Left ventricle myocardium superior (tissue), 1 donor: ENCODE measurements at places on chromosomes 7 and 10. TPM values are rescaled to one million over a fixed set of nuclear protein-coding genes. Genes with fewer than 3 reads are reported as not detected.
A peak's percentile ranks its signal among the peaks of the same experiment; 100 is the strongest.

- no peak for DNase-seq
Observed at GRCh38 chr7:124155432-124156022, 122.7 kb upstream of the TMEM229A start.

DNA sequence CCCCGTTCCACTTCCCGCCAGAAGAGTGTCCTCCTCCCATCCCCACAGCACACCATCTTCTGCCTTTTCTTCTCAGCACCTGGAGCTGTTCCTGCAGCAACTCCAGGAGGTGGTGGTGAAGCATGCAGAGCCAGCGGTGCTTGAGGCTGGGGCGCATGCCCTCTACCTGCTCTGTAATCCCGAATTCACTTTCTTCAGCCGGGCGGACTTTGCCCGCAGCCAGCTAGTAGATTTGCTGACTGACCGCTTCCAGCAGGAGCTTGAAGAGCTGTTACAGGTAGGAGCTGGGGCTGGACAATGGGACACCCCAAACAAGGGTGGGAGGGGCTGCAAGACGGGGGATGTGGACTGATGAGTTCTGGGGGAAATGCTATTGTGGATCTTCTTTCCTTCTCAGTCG is 19.1 kb upstream of the PVRIG start:
- no peak for DNase-seq

DNA sequence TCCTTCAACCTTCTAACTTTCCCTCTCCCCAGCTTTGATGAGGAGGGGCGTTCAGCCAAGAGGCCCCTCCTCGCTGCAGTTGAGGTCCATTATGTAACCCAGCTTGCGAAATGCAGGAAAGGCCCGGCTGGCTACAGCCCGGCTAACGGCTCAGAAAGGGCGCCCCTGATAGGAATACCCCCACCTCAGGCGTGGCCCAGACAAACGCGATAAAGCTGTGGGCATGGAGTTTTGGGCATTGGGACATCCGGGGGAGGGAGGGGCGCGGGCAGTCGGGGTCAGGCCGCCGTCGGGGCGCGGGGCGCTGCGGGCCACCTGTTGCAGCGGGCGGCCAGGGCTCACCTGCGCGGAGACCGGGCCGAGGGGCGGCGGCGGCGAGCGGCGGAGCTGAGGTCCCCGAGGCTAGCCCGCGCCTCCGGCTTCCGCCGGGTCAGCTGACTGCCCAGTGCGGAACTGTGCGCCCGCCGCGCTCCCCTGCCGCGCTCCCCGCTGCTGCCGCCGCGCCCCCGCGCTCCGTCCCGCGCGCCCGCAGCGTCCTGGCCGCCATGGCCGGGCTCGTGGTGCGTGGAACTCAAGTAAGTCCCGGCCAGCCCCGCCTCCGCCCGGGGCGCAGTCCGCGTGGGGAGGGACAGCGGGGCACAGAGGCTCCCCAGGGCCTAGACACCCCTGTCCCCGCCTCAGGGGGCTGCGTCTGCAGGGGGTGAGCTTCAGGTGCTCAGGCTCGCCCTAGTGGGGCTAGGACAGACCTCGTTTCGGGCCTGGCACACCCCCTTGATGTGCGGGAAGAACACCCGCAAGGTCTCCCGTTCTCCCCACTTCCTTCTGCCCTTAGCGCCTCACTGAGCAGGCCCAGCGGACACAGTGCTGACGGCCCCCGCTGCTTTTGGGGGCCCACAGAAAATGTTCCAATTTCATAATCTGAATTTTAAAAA is at the start of gene LRMDA:
LRMDA (plus strand) TSS at position 445 of the 932 bp plus-strand sequence.
- DNase-seq: peak; percentile 77

DNA sequence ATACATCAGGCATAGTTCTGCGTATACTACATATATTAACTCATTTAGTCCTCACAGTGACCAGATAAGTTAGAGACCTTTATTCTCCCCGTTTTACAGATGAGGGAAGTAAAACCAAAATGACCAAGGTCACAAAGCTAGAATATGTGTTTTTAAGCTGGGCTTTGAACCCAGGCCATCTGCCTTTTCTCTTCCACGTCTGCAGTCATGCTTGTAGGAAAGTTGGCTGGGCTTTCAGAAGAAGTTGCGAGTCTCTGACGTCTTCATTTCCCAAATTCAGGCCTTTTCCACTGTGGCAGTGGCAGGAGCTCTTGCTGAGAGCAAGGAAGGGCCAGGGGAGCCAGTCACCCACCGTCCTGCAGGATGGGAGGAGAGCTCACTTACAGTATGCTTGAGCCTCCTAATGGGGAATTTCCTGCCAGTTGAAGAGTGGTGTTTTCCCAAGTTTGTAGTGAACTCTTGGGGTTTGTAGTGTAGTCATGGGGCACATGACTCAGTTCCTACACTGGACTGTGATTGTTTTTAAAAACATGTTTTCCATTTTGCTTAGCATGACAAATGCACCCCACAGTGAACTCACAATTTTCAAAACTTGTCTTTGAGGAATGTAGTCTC is 34.2 kb downstream of the CYP17A1 start:
- DNase-seq: no peak

GRCh38 chr7:69722843-69723242 is 124.6 kb downstream of the AUTS2 start:
- DNase-seq: no peak

DNA sequence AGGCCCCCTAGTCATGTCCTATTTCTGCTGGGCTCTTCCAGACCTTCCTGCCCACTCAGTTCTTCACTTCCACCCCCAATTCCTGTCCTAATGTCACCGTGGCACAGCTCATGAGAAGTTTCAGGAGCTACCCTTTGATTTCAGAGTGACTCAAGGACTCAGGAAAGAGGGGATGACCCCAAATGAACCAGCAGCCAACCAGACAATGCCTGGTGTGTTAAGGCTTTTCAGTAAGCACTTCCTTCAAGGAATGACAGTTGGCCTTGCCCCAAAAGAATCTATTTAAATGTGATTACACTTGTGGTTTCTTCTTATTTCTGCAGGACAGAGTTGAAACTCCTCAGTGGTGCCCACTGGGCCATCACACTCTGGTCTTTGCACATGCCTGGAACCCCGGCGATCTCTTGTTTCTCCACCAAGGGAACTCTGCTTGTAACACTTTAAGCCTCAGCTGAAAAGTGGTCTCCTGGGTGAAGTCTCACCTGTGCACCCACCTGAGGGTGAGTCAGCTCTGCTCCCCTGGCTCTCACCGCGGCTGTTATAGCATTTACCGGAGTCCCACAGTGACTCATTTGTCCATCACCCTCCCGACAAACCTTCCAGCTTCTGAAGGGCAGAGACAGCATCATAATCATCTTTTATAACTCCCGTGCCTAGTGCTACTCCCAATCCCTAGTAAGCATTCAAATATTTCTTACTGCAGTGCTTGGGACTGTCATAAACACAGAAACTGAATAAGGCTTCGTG is 123.0 kb upstream of the SVIL start:
- no peak for DNase-seq

DNA sequence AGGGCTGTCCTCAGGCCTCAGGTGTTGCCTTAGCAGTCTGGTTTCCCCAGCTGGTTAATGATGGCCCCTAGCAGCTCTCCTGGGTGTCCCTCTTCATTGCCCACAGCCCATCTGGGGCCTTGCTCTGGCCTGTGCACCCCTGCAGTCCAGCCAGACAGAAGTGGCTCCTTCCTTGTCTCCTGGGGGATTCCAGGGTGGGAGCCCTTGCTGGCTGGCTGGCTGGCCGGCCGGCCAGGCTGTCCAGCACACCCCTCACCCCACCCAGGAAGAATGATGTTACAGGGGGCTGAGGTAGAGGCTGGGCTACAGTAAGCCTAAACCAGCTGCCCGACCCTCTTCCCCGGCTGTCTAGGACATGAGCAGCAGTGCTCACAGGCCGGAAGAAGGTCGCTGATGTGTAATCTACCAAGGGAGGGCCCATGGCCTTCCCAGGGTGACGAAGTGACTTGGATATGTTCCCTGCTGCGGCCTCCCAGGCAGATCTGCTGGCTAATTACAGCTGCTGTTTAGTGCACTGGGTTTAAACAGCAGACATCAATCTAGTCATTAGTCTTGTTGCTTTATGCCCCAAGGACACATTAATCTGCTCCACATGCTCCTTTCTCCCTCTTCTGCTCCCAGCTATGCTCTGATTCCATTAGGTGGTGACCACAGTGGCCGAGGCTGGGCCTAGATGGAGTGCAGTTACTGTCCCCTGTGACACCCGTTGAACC is 53.8 kb upstream of the LRRC4 start:
- peak; percentile 66 for DNase-seq

DNA sequence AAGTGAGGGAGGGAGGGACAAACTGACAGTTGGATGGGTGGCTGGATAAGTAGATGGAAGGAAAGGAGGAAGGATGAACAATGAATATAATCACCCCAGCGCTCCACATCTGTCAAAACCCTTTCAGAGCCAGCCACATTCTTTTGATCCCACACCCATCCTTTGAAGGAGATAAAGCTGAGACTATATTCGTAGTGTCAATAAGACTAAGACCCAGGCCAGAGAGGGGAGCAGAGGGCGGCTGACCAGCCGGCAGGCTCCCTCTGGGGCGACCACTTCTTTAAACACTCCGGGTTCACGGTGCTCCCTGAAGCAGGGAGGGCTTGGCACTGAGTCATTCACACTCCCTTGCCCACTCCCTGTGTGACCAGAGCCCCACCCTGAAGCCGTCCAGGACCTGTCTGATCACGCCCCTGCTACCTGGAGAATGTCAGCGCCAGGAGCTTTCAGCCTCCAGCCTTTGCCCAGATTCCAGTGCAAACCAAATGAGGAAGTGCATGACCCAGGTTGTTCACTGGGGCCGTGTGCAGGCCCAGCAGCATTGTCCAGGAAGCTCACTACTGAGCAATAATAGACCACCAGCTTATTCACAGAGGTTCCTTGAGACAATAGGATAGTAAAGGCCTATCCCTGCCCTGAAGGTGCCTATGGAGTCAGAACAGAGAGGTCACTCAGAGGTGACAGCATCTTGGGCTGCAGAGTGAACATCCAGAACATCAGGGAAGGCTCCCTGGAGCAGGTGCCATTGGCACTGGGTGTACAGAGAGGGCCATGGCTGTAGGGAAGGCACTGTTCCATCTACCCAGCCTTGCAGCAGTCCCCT is 34.4 kb downstream of the UNC5B start:
- no peak for DNase-seq

The GNAT3 gene
- not detected for total RNA-seq

The TMEM184A gene
- 0.22 TPM for total RNA-seq

The HYAL4 gene
- total RNA-seq: not detected

The GOLGA7B gene
- total RNA-seq: not detected

The BHLHA15 gene
- total RNA-seq: not detected

The MSS51 gene
- 2.9 TPM for total RNA-seq
